ENCODE measurements at places on chromosomes 12 and 14.

DNA sequence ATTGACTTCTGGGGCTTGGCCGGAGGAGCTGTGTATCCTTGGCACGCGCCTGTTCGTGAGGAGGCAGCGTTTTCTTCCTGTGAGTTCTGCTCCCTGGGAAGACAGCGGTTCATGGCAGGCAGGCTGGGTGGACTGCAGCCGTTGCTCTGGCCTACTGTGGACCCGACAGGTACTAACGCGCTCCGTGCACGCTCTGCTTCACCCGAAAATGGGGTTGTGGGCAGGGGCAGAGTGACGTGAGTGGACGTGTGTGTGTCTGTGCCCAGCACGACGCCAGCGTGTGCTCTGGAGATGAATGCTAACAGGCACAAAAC, 179.1 kb downstream of the KIF26A start:
- no peak for DNase-seq

DNA sequence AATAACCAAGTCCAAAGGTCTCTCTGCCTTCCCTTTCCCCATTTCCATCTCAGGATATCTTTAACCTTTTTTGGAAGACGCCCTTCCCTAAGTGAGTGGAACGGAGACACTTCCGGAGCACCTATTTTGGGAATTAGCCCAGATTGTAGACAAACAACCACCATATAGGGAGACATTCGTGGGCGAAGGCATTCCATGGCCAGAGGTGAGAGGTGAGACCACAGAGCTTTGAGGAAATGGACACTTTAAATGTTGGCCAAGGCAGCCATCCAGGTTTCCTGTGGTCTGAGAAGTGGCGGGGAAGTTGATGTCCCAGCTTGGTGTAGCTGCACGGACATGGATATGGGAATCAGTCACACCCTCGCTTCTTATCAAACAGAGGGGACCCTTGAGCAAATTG, 69.4 kb upstream of the BDKRB2 start:
- DNase-seq, result no peak

DNA sequence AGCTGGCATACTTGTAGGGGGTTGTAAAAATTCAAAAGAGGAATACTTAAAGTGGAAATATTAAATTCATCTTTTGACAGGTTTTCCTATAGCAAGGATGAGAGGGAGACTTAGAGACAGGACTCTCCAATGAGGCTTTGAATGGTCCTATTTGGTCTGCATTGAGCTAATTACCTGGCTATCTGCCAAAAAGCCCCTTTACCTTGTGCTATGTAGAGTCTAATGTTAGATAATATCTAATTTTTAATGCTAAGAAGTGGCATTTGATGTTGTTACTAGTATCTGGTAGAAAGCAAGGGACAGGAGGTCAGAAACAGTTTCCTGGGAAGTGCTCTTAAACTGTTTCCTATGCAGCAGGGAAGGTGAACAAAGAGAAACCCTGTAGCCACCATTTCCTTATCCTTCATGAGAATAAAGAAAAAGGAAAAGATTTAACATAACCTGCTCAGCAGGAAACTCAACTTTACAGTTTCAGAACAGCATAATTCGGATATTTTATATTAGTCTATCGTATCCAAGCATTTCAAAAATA, 550.0 kb downstream of the SOX5 start:
- no peak for DNase-seq

GRCh38 chr12:102542816-102543440, 62.6 kb upstream of the IGF1 start:
- DNase-seq, result no peak

DNA sequence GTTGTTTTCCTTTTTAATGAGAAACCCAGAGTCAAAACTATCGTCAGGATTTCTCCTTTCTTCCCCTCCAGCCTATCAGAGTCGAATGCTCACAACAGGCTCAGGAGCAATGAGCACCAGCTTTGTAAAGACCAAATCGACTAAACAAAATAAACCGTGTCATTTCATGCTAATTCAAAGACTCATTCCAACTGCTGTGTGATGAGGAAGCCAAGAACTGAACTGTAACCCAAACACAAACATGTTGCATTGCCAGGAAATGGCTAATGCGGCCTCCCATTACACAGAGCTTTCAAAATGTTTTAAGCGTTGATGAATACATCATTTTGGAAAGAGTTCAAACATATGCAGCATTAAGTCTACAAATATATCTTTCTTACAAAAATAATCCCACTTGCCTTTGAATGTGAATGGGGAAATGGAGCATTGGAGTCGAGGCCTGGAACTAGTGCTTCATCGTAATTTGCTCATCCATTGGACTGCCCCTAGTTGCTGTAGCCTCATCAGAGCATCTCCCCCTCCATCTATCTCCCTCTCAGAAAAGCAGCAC, 349.5 kb downstream of the GXYLT1 start:
- DNase-seq, result no peak

DNA sequence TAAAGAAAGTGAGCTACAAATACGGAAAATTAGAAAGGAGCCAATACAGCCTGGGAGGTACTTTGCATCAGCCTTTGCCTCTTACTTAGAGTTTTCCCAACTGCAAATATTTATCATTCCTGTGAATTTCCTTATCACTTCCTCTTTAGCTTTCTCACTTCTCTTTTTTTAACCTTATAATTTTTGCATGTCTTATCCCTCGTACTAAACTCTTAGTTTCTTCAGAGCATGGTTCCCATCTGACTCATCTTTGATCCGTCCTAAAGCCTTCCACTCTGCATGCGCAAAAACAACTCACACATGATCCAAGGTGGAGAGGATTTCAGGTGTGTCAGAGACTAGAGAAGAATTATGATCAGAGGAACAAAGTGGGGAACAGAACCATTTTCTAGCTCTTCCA, 9.6 kb upstream of the SNAPC1 start:
- no peak for DNase-seq

GRCh38 chr12:89880690-89881350, 172.2 kb upstream of the ATP2B1 start:
- no peak for DNase-seq

DNA sequence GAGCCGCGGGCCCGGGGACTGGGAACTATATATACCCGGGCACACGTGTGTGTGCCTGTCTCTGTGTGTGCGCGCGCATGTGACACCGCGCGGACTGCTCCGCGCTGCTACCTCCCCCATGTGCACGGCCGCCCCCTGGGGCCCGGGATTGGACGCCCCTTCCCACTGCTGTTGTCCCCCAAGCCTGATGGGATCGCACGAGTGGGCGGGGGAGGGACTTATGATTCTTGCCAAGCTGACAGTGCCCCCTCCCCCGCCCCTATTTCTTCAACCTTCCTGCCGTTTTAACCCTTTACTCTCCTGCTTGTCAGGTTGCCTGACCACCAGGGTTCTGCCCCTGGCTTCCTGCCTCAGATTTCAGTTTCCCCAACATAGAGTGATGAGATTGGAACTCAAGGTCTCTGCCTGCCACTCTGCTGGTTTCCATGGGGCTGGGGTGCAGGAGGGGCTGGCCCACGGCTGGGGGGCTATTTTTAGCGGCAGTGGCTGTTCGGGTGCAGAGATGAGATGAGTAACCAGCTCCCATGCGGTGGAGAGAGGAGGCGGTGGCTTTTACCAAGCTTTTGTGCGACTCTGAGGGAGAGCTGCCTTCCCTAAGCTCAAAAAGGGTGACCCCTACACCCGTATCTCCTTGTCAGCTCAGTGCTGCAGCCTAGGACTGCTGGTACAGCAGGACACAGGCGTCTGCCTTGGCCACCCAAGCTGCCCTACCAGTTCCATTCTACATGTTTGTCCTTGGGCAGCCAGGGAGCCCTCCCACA, at the start of gene DDN:
Gene DDN, minus strand, starts transcription at position 5 of the 761 bp plus-strand sequence. CDS start 88 bp downstream, outside the sequence.
- DNase-seq, result no peak

GRCh38 chr14:52602131-52602530, 49.5 kb downstream of the GPR137C start:
- DNase-seq, result no peak

GRCh38 chr12:108727161-108727560, 4.2 kb downstream of the CORO1C start:
- DNase-seq, result no peak

GRCh38 chr12:76879710-76880518, 1.1 kb upstream of the CSRP2 start:
- peak; percentile 79 for DNase-seq

- DNase-seq, result no peak
These were observed 46.2 kb downstream of the GALNT9 start for GRCh38 chr12:132282950-132283771.

DNA sequence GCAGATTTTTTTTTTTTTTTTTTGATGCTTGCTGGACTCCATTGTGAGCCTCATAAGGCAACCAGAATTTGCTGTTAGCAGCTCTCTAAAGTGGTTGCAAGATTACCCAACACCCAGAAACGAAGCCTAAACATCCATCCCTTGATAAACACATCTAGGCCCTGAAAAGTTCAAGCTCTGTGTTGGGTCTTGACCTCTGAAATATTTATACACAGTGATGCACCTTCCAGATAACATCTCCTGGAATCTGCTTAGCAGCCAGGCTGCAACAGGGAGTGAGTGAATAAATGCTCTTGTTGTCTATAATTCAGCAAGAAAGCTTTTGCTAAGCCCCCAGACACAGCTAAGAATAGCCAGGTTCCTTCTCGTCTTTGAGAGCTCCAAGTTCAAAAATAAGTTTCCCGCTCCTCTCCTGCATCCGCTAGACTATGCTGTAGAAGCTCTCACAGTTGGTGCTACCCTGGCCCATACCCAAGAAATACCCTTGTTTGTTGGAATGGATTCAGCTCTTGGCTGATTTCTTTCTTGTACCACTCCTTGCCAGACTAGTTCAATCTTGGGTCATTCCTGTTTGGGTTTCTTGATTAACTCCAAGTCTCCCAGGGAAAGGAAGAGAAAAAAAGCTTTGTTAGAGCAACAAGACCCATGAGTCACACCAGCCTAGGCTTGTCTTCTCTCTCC, 610.6 kb upstream of the TBX3 start:
- peak; percentile 70 for DNase-seq

GRCh38 chr12:6546016-6546415, 9.8 kb downstream of the IFFO1 start:
- no peak for DNase-seq

DNA sequence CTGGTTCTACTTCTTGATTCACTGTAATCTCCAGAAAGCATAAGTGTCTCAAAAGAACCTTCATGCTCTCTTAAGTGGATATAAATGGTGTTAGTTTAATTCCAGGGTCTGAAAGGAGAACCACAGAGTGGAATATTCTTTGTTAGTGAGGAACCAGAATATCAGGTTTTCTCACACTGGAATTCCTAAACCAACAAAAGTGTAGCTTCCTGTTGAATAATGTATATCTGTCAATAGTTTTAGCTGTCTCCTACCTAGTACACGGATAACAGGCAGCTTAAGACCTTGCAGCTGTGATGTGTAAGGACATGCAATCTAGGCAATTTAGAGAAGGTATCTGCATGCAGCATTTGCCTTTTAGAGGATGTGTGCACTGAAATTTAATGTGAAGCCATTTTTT, 24.0 kb downstream of the LRIG3 start:
- DNase-seq, result no peak

DNA sequence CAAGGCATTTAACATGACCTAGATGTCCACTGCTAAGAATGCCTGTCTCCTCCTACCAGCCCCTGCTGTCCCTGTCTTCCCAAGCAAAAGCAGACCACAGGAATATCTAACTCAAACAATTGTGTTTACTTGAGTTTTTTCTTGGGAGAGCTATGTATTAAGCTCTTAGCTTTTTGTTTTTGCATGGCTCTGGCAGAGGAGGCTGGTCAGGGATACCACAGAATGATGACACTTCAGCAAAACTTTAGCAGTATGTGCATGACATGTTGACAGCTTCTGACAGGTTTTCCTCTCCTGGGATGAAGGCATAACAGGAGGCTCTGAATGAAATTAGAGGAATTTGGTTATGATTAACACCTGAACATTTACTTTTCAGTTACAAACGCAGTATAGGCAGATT, 6.9 kb downstream of the TMBIM6 start:
- DNase-seq, result no peak

DNA sequence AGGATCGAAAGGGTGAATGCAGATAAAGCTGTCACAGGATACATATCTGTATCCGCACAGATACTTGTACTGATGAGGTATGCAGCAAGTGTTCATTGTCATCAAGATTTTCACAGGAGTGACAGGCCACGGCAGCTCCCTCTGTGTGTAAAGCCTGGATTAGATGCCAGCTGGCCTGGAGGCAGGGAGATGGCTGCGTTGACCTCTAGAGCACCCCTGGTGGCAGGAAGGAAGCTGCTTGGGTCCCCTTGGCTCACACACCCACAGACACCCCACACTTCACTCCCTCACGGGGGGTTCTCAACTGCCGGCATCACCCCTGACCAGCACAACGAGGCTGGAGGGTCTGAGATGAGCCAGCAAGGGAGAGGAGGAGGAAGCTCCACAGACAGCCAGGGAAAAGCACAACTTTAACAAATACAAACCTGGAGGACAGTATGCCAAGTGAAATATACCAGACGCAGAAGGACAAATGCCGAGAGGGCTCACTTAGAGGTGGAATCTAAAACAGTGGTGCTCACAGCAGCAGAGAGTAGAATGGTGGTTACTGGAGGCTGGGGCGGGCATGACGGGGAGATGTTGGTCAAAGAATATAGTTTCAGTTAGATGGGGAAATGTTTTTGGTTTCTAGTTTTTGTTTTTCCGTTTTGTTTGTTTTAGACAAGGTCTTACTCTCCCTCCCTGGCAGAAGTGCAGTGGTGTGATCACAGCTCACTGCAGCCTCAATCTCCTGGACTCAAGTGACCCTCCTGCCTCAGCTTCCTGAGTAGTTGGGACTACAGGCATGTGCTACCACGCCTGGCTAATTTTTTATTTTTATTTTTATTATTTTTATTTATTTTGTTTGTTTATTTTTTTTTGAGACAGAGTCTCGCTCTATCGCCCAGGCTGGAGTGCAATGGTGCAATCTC, 45.7 kb downstream of the TEAD4 start:
- DNase-seq, result no peak

- DNase-seq, result no peak
These were observed 28.7 kb downstream of the TRAF3 start for GRCh38 chr14:102805941-102806340.

GRCh38 chr12:124179936-124180607, 114.8 kb upstream of the RFLNA start:
- no peak for DNase-seq

DNA sequence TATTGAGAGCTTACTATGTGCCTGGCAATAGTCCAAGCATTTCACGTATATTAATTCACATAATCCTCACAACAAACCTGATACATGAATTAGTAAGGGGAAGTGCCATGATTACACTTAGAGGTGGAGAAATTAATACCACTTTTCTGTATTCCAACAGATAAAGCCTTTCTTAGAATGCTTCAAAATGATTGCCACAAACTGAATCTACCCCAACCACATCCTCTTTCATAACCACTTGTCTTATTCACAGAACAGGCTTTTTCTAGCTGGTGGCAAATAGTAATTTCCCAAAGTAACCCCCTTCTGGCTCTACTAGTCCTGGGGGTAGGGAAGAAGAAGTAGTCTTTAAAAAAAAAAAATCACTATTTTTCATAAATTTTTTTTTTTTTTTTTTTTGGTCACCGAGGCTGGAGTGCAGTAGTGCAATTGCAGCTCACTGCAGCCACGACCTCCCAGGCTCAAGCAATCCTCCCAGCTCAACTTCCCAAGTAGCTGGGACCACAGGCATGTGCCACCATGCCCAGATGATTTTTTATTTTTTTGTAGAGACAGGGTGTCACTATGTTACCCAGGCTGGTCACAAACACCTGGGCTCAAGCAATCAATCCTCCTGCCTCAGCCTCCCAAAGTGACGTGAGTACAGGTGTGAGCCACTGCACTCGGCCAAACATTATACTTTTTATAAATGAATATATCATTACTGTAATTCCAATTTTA, 59.0 kb upstream of the ARID2 start:
- no peak for DNase-seq

GRCh38 chr14:66623838-66624237, 115.9 kb downstream of the GPHN start:
- no peak for DNase-seq

- DNase-seq, result no peak
These were observed 5.0 kb downstream of the OSBPL8 start for GRCh38 chr12:76554405-76555230.

Measured in esophagus muscularis mucosa (tissue), 4 donors.